H9 (cell line): ENCODE measurements at places on chromosomes 11 and 22.
A peak's percentile ranks its signal among the peaks of the same experiment; 100 is the strongest.

DNA sequence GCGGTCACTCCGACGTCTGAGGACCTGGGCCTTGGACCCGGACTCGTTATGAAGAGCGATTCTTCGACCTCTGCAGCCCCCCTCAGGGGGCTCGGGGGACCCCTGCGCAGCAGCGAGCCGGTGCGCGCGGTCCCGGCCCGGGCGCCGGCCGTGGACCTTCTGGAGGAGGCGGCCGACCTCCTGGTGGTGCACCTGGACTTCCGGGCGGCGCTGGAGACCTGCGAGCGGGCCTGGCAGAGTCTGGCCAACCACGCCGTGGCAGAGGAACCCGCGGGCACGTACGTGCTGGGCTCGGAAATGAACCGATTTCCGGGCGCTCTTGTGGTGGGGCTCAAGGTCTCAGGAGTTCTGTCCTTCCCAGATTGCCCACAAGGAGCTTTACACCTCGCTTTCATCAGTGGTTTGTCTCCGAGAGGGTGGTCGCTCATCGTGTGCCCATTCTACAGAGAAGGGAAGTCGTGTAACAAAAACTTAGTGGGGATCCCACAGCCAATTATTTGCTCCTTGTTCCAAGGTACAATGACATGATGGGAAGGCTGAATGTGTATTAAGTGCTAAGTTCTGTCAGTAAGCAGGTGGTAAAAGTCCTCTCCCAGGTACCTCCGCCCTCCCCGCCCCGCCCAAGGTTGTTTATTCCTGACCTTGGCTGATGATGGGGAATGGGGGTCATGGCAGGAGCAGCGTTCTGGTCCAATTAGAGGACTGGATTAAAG, 695 bp downstream of the PEX26 start:
- H3K36me3 ChIP-seq = peaks cover 27% of the 10 kb centered on the region
- peak overlapping the region; percentile 97 for H3K4me3 ChIP-seq
- H3K27ac ChIP-seq = no peak overlapping the region
- H3K27me3 ChIP-seq = no peaks in the 10 kb centered on the region
- peak; percentile 38 for DNase-seq

GRCh38 chr11:43504316-43504950, 145.7 kb downstream of the TTC17 start:
- H3K4me1 ChIP-seq = no peaks in the 10 kb centered on the region; the same call in 1 of the 2 replicates
- peak; percentile 63 for DNase-seq
- no peak overlapping the region for H3K27ac ChIP-seq

DNA sequence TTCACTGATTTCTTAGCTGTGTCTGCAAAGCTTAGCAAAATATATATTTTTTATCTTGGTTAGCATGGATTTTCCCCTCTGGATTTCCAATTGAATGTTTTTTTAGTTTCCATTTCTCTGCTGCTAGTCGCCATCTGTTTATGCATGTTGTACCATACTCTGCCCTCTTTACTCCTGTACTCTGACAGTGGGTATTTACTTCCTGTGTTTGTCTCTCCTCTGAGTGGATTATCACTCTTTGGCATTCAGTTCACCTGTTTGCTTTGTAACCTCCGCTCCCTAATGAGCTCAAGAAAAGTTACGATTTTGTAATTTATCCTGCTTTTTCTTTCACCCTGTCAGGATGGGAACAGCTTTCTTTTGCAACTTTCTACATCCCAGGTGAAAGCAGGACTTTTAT, 59.1 kb downstream of the PDHX start:
- no peak overlapping the region for H3K27ac ChIP-seq
- no peak overlapping the region for H3K4me3 ChIP-seq

- H3K27ac ChIP-seq = no peak overlapping the region
- peaks cover 5% of the 10 kb centered on the region; the same call in 1 of the 2 replicates for H3K36me3 ChIP-seq
- peaks cover 4% of the 10 kb centered on the region; the same call in 1 of the 2 replicates for H3K4me1 ChIP-seq
- peak; percentile 81 for DNase-seq
Observed at GRCh38 chr22:24952837-24953383, 394 bp downstream of the KIAA1671 start.

- no peaks in the 10 kb centered on the region for H3K27me3 ChIP-seq
- no peaks in the 10 kb centered on the region for H3K36me3 ChIP-seq
- H3K4me1 ChIP-seq = no peaks in the 10 kb centered on the region
- no peak overlapping the region for H3K4me3 ChIP-seq
- DNase-seq = no peak
Observed at GRCh38 chr11:119204066-119204465, 2.1 kb upstream of the CBL start.

- H3K4me1 ChIP-seq = no peaks in the 10 kb centered on the region; the same call in 1 of the 2 replicates
- no peak overlapping the region for H3K4me3 ChIP-seq
- H3K36me3 ChIP-seq = no peaks in the 10 kb centered on the region
- no peak overlapping the region for H3K27ac ChIP-seq
- no peaks in the 10 kb centered on the region for H3K27me3 ChIP-seq
Observed at GRCh38 chr11:122642472-122642922, 13.0 kb upstream of the UBASH3B start.

- H3K36me3 ChIP-seq = no peaks in the 10 kb centered on the region
- no peaks in the 10 kb centered on the region for H3K27me3 ChIP-seq
- no peak overlapping the region for H3K4me3 ChIP-seq
- H3K4me1 ChIP-seq = peaks cover 3% of the 10 kb centered on the region; the same call in 1 of the 2 replicates
- H3K27ac ChIP-seq = no peak overlapping the region
Observed at GRCh38 chr22:36540867-36541642, 12.1 kb upstream of the EIF3D start.

DNA sequence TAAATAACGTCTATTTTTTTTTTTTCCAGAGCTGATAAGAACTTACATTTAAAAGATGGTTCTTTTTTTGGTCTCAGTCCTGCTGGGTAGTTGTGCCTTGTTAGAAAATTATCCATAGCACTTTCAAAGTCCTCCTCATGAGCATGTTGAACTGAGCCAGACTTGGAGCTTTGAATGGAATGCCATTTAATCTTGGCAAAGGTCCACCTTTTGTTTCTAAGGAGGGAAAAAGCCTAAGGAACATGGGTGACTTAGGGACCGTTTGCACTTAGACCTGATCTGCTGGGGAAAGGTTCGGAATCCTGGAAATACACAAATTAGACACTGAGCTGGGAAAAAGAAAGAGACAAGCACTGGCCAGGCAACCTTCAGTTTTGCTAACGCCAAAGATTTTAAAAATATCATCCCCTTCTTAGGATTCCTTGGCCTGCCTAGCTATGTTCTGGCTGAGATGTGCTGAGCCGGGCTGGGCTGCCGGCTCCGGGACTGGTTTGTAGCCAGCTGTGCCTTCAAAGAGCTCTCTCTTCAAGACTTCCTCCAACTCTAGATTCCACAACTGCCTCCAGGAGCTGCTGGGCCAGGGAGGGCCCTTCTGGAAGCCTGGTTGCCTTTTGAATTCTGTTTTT, 67.4 kb downstream of the ENDOD1 start:
- no peak for DNase-seq
- H3K36me3 ChIP-seq = no peaks in the 10 kb centered on the region; the same call in 2 of the 3 replicates
- no peaks in the 10 kb centered on the region; the same call in 1 of the 2 replicates for H3K4me1 ChIP-seq

- no peak overlapping the region for H3K4me3 ChIP-seq
- H3K36me3 ChIP-seq = peaks cover 77% of the 10 kb centered on the region
- no peak for DNase-seq
- no peaks in the 10 kb centered on the region for H3K27me3 ChIP-seq
Observed at GRCh38 chr22:43980579-43980978, 25.3 kb downstream of the SAMM50 start.
